ENCODE measurements at places on chromosomes 1 and 21. TPM values are rescaled to one million over a fixed set of nuclear protein-coding genes. Genes with fewer than 3 reads are reported as not detected.

ACOT11 gene
- 93.0 TPM for total RNA-seq

CDK11A gene
- total RNA-seq: 36.1 TPM

RNF11 gene
- 134 TPM for total RNA-seq

FMO3 gene
- 1.4 TPM for total RNA-seq

CD48 gene
- 4.3 TPM for total RNA-seq

- no peak for DNase-seq
Observed at GRCh38 chr1:248376916-248377315, 1.4 kb downstream of the OR2T6 start.

- peak; percentile 64 for DNase-seq
Observed at GRCh38 chr1:116001739-116002487, 25.6 kb downstream of the SLC22A15 start.

DNA sequence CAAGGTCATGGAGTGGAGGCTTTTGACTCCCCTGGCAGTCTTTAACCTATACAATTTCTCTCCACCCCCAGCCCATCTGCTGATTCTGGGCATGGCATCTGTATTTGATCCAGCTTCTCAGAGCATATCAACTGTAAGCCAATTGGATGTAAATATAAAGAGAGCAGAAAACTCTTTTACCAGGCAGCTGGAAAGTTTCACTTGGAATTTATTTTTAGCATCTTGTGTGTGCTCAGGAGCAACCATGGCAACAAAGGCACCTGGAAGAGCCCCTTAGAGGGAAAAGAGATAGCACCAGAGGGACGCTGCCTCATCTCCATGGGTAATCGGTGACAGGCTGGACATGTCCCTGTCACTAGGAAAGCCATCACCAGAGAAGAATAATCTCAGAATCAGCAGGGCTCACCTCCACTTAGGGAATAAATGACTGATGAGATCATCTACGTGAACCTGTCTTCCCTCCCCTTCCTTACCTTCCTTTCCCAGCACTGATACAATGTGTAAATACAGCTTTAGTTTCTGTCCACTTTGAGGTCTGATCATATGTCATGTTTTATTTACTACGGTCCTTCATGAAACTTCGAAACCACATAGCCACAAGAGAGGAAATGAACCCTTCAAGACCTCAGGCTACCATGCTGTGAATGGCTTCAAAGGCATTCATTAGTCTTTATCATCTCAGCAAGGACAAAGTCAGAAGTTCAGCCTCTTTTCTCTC, 25.3 kb upstream of the SIPA1L2 start:
- DNase-seq: no peak

GRCh38 chr1:218034468-218034867, 250.6 kb upstream of the RRP15 start:
- no peak for DNase-seq

DNA sequence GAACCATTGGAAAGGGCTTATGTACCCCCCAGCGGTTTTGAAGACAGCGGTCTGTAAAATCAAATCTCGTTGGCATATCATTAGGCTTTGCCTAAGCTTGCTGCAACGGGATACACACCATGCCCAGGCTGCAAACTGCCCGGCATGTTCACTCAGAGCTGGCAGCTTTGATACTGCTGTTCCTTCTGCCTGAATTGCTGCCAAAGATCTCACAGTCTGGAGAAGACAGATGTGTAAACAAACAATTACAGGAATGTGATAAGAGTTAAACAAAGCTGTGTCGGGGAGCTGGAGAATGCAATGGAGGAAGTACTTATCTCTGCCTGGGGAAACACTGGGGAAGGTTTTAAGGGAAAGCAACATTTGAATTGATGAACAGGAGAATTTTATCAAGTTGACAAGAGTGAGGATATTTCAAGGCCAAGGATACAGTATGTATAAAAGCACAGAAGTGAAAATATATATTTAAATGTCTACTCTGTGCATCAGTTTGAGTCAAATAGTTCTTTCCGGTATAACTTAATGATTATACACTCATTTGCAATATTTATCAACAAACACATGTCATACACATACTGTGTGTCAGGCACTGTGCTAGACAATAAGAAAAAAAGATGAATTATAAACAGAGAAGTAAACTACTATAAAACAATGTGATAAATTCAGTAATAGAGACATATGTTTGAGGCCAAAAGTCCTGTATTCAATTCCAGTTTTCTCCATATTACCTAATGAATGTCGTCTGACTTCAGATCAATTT, 29.9 kb downstream of the CHML start:
- no peak for DNase-seq

GRCh38 chr1:169699707-169700106, 11.7 kb downstream of the SELL start:
- DNase-seq: no peak

GRCh38 chr1:119006406-119007279, 18.5 kb upstream of the TBX15 start:
- DNase-seq: no peak

DNA sequence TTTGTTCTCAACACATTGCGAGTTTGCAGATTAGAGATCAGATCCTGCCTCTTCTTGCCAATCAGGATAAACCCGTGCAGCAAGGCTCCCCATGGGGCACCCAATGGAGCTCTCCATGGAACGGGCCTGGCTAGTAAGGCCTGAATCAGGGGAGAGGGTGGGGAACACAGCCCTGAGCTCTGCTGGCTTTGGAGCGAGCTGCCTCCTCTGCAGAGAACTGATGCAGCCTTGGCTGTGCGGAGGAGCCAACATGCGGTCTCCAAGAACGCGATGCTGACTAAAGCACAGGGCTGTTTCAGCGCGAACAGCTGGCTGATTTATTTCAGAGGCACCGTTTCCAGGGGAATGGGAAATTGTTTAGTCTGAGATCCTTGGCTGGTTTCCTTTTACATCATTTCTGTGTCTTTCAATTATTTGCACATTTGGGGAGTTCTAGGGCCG, 139.7 kb downstream of the TSEN15 start:
- no peak for DNase-seq

GRCh38 chr1:59063501-59063900, 233.4 kb upstream of the FGGY start:
- no peak for DNase-seq

DNA sequence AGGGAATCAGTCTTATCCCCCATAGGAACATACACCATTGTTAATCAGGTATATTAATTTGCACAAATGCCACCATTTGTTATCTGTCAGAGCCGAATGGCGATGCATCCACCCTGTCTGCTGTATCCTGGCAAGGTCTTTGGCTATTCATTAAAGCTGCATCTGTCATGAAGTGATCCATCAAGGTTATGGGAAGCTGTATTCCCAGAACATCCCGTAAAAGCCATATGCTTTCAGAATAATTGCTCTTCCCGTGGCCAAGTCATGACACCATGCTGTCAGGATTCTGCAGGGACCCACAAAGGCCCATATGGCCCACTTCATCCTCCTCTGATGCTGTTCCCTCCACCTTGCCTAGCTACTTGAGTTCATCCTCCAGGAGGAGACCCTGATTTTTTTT, 103.9 kb downstream of the RAVER2 start:
- no peak for DNase-seq

GRCh38 chr1:168799927-168800605, 71.1 kb upstream of the DPT start:
- DNase-seq: no peak

- peak; percentile 79 for DNase-seq
Observed at GRCh38 chr21:26887251-26887650, 42.0 kb upstream of the ADAMTS1 start.

GRCh38 chr1:204503122-204503912, 8.7 kb upstream of the PIK3C2B start:
- DNase-seq: no peak

DNA sequence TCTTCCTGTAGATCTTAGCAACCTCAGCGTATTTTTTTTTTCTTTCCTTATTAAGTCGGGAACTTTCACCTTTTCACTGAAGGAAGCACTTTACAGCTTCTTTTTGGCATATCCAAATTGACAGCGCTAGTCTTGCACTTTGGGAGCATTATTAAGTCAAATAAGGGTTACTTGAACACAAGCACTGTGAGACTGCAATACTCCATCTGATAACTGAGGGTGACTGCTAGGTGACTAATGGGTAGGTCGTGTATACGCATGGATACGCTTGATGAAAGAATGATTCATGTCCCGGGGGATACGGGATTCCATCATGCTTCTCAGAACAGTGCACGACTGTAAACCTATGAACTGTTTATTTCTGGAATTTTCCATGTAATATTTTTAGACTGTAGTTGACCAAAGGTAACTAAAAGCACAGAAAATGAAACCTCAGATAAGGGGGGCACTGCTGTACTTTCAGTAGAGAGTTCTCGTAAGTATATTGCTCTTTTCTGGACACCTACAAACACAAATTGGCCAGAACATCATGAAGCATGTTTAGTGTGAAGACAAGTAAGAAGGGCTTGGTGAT, 364.7 kb downstream of the SMYD3 start:
- DNase-seq: no peak

DNA sequence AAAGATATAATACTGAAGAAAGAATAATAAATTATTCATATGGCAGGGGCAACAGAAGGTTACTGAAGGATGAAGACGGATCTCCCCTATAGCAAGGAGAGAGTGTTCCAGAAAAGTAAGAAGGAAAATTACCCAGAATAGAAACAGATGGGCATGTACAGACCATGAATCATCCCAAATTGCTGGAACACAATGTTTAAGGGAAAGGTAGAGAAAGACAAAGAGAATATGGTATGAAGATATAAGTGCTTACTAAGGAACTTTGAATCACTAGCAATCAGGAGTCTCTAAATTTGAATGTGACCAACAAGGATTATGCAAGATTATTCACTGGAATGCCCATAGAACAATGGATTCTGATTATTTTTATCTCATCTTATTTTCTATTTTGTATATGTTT, 375.4 kb downstream of the COL11A1 start:
- DNase-seq: no peak

DNA sequence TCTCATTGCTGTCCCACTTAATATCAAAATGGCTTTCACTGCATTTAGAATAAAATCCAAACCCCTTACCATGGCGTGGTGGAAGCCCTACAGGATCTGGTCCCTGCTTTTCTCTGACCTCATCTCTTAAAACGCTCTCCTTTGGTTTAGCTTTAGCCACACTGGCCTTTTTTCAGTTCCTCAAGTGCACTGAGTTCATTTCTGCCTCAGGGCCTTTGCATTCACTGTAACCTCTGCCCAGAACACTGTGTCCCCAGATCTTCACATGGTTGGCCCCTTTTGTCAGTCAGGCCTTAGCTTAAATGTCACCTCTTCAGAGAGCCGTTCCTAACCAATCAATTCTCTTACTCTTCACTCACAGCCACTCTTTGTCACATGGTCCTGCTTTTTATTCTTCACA, 21.5 kb downstream of the BCL9 start:
- no peak for DNase-seq

- DNase-seq: no peak
Observed at GRCh38 chr1:153958961-153959260, 499 bp upstream of the CRTC2 start.

DNA sequence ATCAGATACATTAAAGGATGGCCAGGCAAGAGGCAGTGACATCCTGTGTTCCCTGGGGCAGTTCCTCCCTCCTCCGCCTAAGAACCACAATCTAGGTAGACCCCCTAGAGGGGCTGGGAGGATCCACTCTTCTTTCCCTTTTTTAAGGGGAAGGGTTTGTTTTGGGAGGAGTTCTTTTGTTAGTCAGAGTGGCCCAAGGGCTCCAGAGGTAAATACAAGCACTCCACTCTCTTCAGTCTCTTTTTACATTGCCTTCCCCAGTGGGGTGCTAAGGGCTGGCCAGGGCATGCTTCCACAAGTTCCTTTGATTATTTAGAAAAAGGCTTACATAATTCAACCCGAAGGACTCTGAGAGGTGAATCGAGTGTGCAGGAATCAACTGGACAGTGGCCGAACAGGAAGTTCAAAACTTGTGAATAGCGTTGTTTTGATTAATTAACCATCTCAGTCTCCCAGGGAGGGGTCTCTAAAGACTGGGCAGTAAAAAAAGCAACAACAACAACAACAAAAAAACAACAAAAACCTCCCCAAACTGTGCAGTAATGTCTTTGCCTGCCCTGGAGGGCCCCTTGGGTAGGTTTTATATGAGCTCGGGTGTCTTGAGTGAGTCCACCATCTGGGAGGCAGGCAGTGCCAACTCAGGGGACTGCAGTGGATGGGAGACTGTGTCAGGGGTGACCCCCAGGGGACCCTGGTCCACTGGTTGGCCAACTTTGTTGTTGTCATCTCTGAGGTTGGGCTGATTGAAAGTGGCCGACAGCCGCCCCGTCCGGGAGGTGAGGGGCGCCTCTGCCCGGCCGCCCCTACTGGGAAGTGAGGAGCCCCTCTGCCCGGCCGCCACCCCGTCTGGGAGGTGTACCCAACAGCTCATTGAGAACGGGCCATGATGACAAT, 33.2 kb upstream of the ENO1 start:
- no peak for DNase-seq

DNA sequence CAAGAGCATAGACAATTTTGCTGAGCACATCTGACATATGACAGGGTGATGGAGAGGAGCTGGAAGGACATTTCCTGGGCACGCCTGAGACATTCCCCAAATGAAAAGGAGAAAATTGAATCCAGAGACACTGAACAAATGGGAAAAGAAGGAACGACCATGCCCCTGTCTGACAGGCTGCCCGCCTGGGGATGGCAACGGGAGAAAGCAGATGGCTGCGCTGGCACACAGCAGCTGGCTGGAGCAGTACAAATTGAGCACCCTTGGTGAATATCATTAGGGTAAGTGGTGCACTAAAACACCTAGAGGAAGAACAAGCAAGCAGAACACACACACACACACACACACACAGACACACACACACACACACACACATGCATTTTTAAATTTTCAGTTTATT, 174.3 kb upstream of the DUSP10 start:
- no peak for DNase-seq

- no peak for DNase-seq
Observed at GRCh38 chr1:76237211-76237610, 162.7 kb downstream of the ST6GALNAC3 start.

DNA sequence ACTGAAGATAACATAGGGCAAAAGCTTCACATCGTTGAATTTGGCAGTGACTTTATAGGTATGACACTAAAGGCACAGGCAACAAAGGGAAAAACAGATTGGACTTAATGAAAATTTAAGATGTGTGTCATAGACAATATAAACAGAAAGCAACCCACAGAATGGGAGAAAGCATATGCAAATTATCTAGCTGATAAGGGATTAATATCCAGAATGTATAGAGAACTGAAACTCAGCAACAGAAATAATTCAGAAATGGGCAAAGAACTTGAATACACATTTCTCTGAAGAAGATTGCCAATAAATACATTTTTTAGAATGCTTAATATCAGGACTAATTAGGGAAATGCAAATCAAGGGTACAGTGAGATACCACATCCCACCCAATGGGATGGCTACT, 55.2 kb upstream of the ANGPTL1 start:
- DNase-seq: no peak

- DNase-seq: peak; percentile 48
Observed at GRCh38 chr1:19640363-19641316, 3.5 kb upstream of the NBL1 start.

DNA sequence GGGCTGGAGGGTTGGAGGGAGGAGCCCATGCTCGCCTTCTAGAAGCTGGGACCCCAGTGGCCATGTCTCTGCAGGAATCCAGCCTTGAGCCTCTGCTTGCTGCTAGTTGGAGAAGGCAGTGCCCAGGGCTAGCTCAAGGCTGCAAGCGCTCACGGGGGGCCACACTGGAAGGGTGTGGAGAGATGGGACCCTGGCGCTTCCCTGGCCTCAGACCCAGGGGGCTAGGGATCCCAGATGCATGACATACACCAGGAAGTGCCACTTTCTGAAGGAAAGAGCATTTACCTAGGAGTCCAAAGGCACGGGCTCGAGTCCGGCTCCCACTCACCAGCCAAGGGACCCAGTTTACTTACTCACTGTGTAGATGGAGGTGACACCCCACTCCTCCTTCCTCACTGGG, 32.6 kb downstream of the NENF start:
- no peak for DNase-seq

- DNase-seq: peak; percentile 66
Observed at GRCh38 chr1:44714944-44715571, 15.9 kb downstream of the RNU5D-1 start.

Measured in thyroid gland (tissue), 4 donors.